Activated CD4-positive, alpha-beta memory T cell treated with anti-CD3 and anti-CD28 coated beads, Interleukin-2, amount 10 ng/mL, durations not matched to agents 7 days and 5 days (primary cell): ENCODE measurements at places on chromosomes 7 and 10. TPM values are rescaled to one million over a fixed set of nuclear protein-coding genes. Genes with fewer than 3 reads are reported as not detected.

GRCh38 chr10:3198900-3199299 is 26.3 kb upstream of the PITRM1 start:
- H3K36me3 ChIP-seq, result no peaks in the 10 kb centered on the region
- no peak overlapping the region for H3K4me3 ChIP-seq
- H3K27me3 ChIP-seq, result peaks cover 88% of the 10 kb centered on the region
- H3K27ac ChIP-seq, result no peak overlapping the region
- peaks cover 26% of the 10 kb centered on the region for H3K4me1 ChIP-seq
- DNase-seq, result no peak

DNA sequence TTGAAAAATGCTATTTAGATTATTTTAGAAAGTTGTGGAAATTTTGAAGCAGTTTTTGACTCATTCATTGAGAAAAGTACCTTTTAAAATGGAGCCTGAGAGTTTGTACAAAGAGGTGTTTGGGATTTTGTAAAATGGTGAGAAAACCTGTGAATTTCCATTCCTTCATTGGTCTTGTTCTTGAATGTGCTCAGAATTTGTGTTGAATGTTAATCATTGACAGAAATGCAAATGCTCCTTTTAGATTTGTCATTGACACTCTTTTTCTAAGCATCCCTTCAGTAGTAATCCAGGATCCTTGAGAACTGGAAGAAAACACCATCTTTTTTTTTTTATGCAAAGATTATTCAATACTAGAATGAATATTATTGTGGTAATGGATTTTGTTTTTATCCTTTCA is 74.8 kb downstream of the LCOR start:
- H3K4me1 ChIP-seq, result peaks cover 7% of the 10 kb centered on the region
- no peak overlapping the region for H3K27ac ChIP-seq
- DNase-seq, result no peak
- H3K36me3 ChIP-seq, result peaks cover 6% of the 10 kb centered on the region
- H3K27me3 ChIP-seq, result no peaks in the 10 kb centered on the region
- no peak overlapping the region for H3K4me3 ChIP-seq

The CPEB3 gene
- 2.8 TPM for total RNA-seq

DNA sequence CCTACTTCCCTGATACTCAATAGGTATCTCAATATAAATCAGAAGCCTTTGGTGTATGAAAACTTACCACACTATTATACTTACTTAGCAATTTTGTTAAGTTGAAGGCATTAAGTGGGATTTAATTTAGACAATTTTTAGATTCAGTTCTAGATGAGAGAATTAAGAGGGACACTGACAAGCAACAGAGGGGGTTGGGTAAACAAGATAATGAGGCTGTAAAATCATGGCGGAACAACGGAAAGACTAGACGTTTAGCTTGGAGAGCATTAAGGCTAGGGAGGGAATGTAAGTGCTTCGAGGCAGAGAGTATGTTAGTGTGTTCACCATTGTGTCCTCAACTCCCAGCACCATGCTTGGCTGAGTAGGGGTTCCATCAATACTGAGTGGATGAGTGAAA is 71.3 kb downstream of the DENND11 start:
- no peaks in the 10 kb centered on the region for H3K4me1 ChIP-seq
- H3K27ac ChIP-seq, result no peak overlapping the region
- H3K27me3 ChIP-seq, result no peaks in the 10 kb centered on the region
- no peak for DNase-seq

DNA sequence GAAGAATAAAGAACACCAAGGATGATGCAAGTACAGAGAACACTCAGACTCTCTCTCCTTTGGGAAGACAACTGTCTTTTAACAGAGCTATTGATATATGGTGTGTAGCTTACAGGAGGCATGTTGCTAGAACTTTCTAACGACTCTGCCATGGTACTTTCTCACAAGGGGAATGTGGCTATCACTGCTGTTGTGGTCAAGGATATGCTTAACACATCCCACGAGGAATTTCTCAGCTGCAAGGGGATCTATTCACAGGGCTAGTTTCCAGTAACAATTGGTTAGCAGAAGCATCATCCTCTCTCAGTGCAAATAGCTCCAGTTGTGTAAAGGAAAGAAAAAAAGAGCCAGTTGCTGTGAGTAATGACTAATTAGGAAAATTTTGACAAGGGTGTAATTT is 826.0 kb downstream of the SORCS1 start:
- H3K36me3 ChIP-seq, result no peaks in the 10 kb centered on the region
- no peak for DNase-seq
- H3K4me3 ChIP-seq, result no peak overlapping the region
- no peaks in the 10 kb centered on the region for H3K4me1 ChIP-seq

The TMEM176A gene
- total RNA-seq, result not detected

GRCh38 chr7:71377062-71377461 is 245.1 kb downstream of the GALNT17 start:
- H3K4me3 ChIP-seq, result no peak overlapping the region
- H3K27me3 ChIP-seq, result no peaks in the 10 kb centered on the region
- no peak for DNase-seq
- no peak overlapping the region for H3K27ac ChIP-seq
- no peaks in the 10 kb centered on the region for H3K4me1 ChIP-seq

DNA sequence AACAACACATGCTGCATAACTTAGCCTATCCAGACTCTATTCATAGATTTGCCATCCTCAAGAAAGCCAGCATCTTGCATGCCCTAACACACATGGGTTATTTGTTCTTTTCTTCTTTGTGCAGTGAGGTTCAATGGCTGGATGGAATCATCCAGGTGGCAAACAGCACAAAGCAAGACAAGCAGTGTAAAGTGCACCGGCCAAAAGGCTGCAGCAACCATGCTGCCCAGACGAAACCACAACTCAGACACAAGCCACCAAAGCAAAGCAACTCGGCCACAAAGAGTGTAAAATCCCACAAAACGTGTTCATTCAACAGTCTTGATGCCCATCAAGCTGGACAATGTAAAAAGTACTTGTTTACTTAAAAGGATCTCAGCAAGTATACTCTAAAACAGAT is 76.9 kb downstream of the PIP4K2A start:
- peaks cover 65% of the 10 kb centered on the region for H3K4me1 ChIP-seq
- H3K27ac ChIP-seq, result no peak overlapping the region
- H3K36me3 ChIP-seq, result peaks cover 36% of the 10 kb centered on the region
- H3K27me3 ChIP-seq, result no peaks in the 10 kb centered on the region

DNA sequence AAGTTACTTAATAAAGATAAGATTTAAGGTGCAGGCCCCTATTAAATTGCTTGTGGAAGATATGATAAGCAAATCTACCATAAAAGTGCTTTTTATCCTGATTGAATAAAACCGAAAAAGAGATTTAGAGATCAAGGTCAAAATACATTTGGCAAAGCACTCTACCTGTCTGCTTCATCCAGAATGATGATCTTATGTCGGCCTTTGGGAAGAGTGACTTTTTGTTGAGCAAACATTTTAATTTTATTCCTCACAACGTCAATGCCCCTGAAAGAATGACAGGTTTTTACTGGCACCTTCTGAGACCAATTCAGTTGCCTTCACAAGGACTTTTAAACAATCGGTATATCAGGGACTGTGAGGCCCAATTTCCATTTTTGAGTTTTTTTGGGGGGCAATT is 7.7 kb downstream of the RFC2 start:
- peaks cover 31% of the 10 kb centered on the region for H3K4me1 ChIP-seq
- H3K36me3 ChIP-seq, result peaks cover 68% of the 10 kb centered on the region
- H3K4me3 ChIP-seq, result no peak overlapping the region
- no peak for DNase-seq
- H3K27me3 ChIP-seq, result no peaks in the 10 kb centered on the region

GRCh38 chr7:18357691-18358090 is 137.9 kb upstream of the HDAC9 start:
- no peaks in the 10 kb centered on the region for H3K36me3 ChIP-seq
- no peaks in the 10 kb centered on the region for H3K27me3 ChIP-seq
- no peak for DNase-seq
- peaks cover 1% of the 10 kb centered on the region for H3K4me1 ChIP-seq

- no peak for DNase-seq
- peaks cover 1% of the 10 kb centered on the region for H3K4me1 ChIP-seq
- no peak overlapping the region for H3K27ac ChIP-seq
- no peak overlapping the region for H3K4me3 ChIP-seq
- H3K36me3 ChIP-seq, result no peaks in the 10 kb centered on the region
- H3K27me3 ChIP-seq, result peaks cover 59% of the 10 kb centered on the region
Observed at GRCh38 chr10:124094419-124094785, 1.0 kb upstream of the CHST15 start.

DNA sequence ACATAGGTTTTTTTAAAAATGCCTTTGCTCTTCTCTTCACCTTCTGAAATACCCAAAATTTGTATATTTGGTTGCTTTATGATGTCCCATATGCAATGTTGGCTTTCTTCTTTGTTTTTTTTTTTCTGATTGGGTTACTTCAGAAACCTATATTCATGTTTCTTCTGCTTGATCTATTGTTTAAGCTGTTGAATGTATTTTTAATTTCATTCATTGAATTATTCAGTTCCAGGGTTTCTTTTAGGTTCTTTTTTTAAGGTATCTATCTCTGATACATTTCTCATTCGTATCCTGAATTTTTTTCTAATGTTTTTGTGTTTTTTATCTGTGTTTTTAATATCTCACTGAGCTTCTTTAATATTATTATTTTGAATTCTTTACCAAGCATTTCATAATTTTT is 221.0 kb upstream of the MTPN start:
- H3K4me3 ChIP-seq, result no peak overlapping the region
- H3K4me1 ChIP-seq, result no peaks in the 10 kb centered on the region
- no peak for DNase-seq
- H3K27ac ChIP-seq, result no peak overlapping the region
- no peaks in the 10 kb centered on the region for H3K36me3 ChIP-seq

DNA sequence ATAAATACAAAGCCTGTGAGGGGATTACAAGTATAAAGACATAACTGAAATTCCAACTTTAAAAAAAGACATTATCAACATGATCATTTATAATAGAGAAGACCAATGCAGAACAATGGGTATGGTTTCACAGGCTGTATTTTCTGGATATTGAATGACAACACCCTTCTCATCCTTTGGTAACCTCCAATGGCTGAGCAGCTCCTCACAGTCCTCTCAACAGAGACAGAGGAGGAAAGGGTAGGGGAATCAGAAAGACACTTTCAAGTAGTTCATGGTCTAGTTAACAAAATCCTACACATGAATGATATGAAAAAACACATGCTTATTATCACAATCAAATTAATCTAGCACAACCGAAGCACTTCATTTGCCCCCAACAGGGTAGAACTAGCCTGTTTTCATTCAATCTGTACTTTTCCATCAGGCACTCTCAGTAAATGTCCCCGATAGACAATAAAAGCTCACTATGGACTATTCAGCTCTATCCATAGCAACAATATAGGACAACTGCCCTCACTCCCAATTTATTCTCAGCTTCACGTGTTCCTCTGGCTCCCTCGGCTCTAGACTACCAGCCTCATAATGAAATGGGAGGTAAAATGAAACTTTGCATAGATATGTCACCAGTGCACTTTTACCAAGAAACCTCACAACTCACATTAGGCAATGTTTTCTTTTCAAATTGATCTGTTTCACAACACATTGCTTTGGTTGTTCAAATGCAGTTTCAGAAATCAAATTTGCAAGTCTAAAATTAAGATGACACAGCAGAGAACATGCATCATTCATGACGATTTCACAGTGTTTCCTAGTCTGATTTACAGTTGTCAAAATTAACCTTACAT is 211.4 kb downstream of the THSD7A start:
- DNase-seq, result no peak
- H3K4me3 ChIP-seq, result no peak overlapping the region
- no peak overlapping the region for H3K27ac ChIP-seq
- H3K27me3 ChIP-seq, result no peaks in the 10 kb centered on the region

The NT5C2 gene
- total RNA-seq, result 71.8 TPM

DNA sequence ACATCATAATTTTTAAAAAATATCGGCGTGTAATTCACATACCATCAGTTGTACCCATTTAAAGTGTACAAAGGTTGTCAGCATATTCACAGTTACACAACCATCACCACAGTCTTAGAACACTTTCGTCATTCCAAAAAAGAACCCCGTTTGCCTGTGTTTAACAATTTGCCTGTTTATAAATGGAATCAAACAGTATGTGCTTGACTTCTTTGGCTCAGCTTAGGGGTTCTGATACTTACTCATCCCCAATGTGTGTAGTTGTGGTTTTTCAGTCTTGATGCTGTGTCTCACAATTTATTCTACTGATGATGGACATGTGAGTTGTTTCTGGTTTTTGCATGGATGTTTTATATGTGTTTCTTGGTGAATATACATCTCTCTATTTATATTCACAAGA is 50.0 kb downstream of the PRPF18 start:
- DNase-seq, result no peak
- H3K4me3 ChIP-seq, result no peak overlapping the region
- no peak overlapping the region for H3K27ac ChIP-seq

DNA sequence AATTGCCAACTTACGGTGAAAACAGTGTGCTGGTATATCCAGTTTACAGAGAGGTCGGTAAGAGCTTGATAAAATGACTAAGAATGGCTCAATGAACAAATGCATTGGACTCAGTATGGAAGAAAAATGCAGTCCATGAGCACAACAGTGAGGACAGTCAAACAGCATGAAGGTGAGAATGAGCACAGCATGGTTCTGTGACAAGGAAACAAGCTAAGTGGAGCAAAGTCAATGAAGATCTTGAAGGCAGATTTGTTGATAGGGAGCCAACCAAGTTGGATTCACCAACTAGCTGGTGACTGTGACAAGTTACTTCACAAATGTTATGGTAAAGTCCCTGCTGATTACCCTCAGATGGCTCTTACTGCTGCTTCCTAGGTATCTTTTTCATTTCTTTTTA is 75.9 kb downstream of the SHOC2 start:
- H3K4me1 ChIP-seq, result peaks cover 25% of the 10 kb centered on the region
